Osteocyte (in vitro differentiated cells): ENCODE measurements at places on chromosomes 7 and 10. TPM values are rescaled to one million over a fixed set of nuclear protein-coding genes. Genes with fewer than 3 reads are reported as not detected.

GRCh38 chr7:84913731-84914130 is 273.1 kb downstream of the SEMA3D start:
- no peaks in the 10 kb centered on the region for H3K27me3 ChIP-seq
- no peak for DNase-seq
- H3K27ac ChIP-seq = no peak overlapping the region
- H3K36me3 ChIP-seq = no peaks in the 10 kb centered on the region
- no peak overlapping the region for H3K4me3 ChIP-seq

ICA1 gene
- total RNA-seq = 1.7 and 2.2 TPM in 2 replicates

RGS10 gene
- 19.0 and 23.3 TPM in 2 replicates for total RNA-seq

GRCh38 chr7:131769241-131769640 is 212.8 kb upstream of the PODXL start:
- H3K36me3 ChIP-seq = no peaks in the 10 kb centered on the region
- H3K27ac ChIP-seq = no peak overlapping the region
- peaks cover 33% of the 10 kb centered on the region for H3K27me3 ChIP-seq
- H3K4me3 ChIP-seq = no peak overlapping the region
- DNase-seq = no peak

DNA sequence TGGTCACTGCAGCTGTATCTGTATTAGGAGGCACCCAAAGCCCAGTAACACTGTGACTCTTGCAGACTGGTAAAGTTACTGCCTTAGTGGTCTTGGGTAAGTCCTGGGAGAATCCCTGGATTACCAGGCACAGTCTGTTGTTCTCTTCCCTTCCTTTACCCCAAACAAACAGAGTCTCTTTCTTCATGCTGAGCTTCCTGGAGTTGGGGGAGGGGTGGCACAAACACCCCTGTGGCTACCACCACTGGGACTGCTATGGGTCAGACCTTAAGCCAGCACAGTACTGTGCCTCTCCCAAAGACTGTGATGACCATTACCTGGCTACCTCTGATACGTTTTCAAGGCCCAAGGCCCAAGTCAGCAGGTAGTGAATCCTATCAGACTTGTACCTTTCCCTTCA is 59.9 kb upstream of the FAM3C start:
- no peak overlapping the region for H3K27ac ChIP-seq
- no peaks in the 10 kb centered on the region for H3K36me3 ChIP-seq
- H3K4me1 ChIP-seq = peaks cover 6% of the 10 kb centered on the region

ZNF467 gene
- total RNA-seq = 3.4 and 4.4 TPM in 2 replicates

GRCh38 chr7:94270772-94271171 is 123.9 kb upstream of the COL1A2 start:
- no peak overlapping the region for H3K27ac ChIP-seq
- no peaks in the 10 kb centered on the region for H3K36me3 ChIP-seq
- DNase-seq = no peak
- peaks cover 11% of the 10 kb centered on the region for H3K4me1 ChIP-seq
- no peak overlapping the region for H3K4me3 ChIP-seq

PROSER2 gene
- total RNA-seq = 7.1 and 8.8 TPM in 2 replicates

GRCh38 chr7:19610194-19610943 is 98.5 kb downstream of the POLR1F start:
- H3K4me1 ChIP-seq = no peaks in the 10 kb centered on the region
- no peak overlapping the region for H3K4me3 ChIP-seq
- peaks cover 37% of the 10 kb centered on the region for H3K27me3 ChIP-seq
- no peak for DNase-seq
- no peak overlapping the region for H3K27ac ChIP-seq

DNA sequence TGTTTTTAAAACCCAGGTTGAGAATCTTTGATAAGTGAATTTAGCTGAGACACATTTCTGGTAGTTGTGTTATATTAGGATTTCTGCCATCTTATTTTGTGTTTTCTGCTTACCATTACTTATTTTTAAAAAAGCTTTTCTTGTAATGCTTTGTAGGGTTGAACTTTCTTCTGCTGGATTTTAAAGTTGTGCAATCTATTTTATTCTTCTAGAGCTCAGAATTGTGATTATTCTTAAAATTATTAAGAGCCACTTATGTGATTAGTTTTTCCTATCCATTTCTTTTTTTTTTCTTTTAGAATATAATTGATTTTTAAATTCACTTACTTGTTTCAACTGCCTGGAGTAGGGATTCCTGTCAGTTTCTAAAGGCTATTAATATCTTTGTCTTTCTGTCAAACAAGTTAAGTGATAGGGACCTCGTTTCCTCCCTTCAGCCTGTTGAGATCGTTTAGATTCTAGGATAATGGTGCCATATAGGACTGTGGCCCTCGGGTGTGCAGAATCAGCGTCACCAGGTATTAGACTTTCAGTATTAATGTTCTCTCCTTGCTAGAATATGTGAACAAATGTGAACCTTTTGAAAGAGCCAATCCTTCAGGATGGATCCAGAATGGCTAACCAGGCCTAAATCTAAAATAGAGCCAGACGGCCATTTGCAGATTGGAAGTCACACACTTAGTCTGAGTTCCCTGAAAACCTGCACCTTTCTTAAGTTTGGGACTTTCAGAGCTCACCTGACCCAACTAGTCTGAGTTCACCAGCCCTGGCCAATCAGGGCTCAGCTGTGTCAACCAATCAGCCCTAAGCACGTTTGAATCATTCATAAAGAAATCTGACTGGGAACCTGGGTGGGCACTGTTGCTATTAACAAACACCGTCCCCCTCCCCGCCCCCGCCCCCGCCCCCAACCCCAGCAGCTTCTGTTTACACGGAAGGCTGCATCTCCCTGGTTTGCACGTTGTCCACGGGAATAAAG is 26.2 kb downstream of the CUX1 start:
- peaks cover 6% of the 10 kb centered on the region for H3K36me3 ChIP-seq
- no peak overlapping the region for H3K4me3 ChIP-seq
- no peak overlapping the region for H3K27ac ChIP-seq
- H3K27me3 ChIP-seq = no peaks in the 10 kb centered on the region

PDZD7 gene
- total RNA-seq = 1.9 and 2.1 TPM in 2 replicates

DNA sequence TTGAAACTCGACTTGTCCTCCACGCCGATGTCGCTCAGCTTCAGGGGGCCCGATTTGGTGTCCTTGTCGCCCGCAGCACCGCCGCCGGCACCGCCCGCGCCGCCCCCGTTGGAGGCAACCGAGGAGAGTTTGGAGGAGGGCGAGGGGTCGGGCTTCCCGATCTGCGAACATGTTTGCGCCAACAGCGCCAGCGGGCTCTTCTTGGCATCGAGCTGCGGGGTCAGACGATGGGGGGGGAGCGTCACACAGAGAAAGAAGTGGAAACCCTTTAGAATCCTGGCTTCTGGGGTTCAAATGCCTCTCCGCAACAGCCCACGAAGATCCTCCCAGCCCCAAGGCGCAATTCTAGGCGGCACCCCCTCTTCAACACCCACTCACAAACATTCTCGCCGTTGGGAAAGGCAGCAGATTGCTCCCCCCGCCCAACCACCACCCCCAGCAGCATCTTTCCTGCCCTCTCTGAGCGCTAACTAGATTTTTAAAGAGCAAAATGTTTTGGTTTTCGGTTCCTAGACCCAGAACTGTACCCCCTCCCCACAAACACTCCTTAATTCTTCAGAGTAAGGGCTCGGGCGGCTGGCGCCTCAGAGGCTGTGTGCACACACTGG is 1.3 kb downstream of the ZNF503 start:
- H3K27ac ChIP-seq = peak overlapping the region; percentile 70
- H3K4me3 ChIP-seq = peak overlapping the region; percentile 94
- peaks cover 13% of the 10 kb centered on the region for H3K36me3 ChIP-seq
- H3K4me1 ChIP-seq = peaks cover 34% of the 10 kb centered on the region

DNA sequence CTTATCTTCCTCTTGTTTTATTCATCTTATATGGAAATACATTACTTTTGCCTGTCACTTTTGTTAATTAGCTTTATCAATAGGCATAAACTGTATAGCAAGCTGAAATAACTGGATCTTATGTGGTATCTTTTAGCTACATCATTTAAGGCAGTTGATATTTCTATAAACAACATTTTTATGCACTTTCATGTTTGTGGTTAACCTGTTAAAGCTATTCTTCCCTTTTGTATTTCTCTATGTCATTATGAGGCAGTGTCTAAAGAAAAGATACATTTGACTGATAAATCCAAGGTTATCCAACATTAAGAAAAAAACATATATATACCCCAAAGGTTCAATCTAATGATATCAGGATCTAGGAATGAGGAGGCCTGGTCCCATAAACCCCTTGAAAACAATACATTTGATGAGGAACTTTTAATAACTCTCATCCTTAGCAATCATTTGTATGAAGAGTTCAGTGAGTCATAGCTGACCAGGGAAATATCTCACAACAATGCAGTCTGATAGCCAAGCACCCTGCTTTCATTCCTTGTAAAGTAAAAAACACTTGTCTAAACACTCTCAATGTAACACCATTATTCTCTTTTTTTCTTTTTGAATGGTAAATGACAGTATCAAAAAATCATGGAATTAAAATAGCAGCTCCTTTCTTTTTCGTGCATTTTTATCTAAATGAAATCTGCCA is 300.9 kb downstream of the NEBL start:
- no peaks in the 10 kb centered on the region for H3K27me3 ChIP-seq

- DNase-seq = no peak
- peak within 1 kb of the TSS; percentile 62 for H3K4me3 ChIP-seq
- H3K4me1 ChIP-seq = peaks cover 12% of the 10 kb centered on the region
- H3K27me3 ChIP-seq = peaks cover 53% of the 10 kb centered on the region
- no peak within 1 kb of the TSS for H3K27ac ChIP-seq
Measured at GRCh38 chr7:49773218-49773935, at the start of gene VWC2. TSS of gene VWC2 (plus strand) at chr7:49773638. CDS start at chr7:49775436, 1,798 bp downstream.

GRCh38 chr7:128202287-128202957 is 38.7 kb upstream of the LEP start:
- H3K27me3 ChIP-seq = peaks cover 66% of the 10 kb centered on the region
- DNase-seq = no peak
- peaks cover 10% of the 10 kb centered on the region for H3K4me1 ChIP-seq
- H3K36me3 ChIP-seq = no peaks in the 10 kb centered on the region
- no peak overlapping the region for H3K4me3 ChIP-seq
- H3K27ac ChIP-seq = no peak overlapping the region

DNA sequence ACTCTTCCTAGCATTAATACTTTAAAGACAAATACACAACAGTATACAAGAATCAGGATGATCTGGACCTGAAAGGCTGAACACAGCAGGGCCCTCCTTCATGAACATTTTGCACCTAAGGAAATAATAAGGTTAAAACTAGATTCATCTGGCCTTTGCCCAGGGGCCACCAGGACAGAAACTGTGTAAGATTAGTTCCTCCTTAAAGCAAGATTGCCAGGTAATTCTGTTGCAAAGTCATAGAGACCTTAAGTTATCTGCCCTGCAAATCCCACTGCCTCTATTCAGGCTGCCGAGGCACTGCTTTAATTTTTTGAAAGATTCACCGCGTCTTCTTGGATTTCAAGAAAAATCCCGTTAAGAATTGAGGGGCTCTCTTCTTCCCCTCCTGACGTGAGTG is 1.6 kb upstream of the KIAA1217 start:
- H3K36me3 ChIP-seq = no peaks in the 10 kb centered on the region
- peaks cover 23% of the 10 kb centered on the region for H3K4me1 ChIP-seq
- peaks cover 4% of the 10 kb centered on the region for H3K27me3 ChIP-seq
- no peak overlapping the region for H3K4me3 ChIP-seq
- H3K27ac ChIP-seq = no peak overlapping the region

CPA4 gene
- total RNA-seq = 23.6 and 24.7 TPM in 2 replicates

LOXL4 gene
- 2.1 and 2.9 TPM in 2 replicates for total RNA-seq
